Activated naive CD4-positive, alpha-beta T cell treated with anti-CD3 and anti-CD28 coated beads, Interleukin-2, amount 50 U/mL, for 72 hours (primary cell): ENCODE measurements at places on chromosomes 12 and 14.
A peak's percentile ranks its signal among the peaks of the same experiment; 100 is the strongest.

- no peak for DNase-seq
These were observed 456.5 kb upstream of the LMO3 start for GRCh38 chr12:17062267-17063036.

DNA sequence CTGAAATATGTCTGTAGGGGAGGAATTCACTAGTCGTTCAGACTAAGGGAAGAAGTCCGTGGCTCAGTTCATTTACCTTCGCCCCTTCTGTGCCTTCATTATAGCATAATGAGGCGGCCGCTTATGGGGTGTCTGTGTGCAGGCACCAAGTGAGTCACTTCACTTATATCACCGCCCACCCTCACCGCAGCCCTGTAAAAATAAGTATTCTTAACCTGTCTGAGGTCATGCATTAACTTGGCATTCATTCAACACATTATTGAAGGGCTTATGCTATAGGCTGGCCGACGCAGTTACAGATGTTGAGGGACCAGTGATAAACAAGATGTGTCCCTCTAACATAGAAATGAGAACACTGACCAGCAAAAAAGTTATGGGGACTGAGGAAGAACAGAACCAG lies 47.7 kb upstream of the PTCSC3 start:
- DNase-seq: no peak

- no peak for DNase-seq
These were observed 85.1 kb downstream of the ACACB start for GRCh38 chr12:109201496-109201885.

DNA sequence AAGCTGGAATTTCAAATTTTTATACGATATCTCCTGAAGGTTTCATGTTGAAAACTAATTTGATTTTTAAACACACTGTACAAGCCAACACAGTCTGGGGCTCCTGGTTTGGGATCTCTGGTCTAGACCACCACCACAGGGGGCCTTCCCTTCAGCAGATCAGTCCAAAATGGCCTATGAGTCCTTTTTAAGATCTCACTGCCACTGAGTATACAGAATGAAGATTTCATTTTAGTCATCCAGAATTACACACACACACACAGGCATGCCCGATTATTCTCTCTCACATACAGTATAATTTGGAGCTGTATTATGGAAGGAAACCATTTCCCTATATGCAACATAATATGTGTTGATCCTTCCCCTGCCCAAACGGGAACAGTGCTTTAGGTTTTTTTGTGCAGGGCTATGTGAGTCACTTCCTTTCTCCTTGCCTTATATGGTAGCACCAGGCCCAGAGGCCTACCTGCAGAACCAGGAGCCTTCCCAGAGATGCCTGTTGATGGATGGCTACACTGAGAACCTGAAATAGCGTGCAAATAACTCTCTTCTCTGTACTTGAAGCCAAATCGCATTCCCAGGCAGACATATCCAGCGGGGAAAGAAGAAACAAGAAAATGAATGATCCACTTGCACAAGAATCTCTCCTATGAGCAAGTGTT lies 28.1 kb upstream of the WNK1 start:
- no peak for DNase-seq

DNA sequence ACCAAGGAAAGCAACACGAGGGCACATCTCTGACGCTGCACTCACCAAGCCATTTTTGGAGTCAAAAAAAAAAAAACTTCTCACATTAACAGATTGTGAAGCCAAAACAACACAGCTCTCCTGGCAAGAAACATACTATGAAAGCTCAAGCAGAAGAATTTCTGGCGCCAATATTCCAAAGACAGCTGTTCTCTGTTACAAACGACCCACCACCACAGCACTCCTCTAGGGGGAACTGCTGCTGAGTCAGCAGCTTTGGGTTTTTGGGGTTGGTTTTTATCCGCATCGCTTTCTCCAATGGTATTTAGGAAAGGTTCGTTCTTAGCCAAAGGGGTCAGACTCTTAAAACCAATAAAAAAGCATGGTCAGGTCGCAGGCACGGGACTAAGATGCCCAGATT lies 379.4 kb downstream of the RPS29 start:
- no peak for DNase-seq

DNA sequence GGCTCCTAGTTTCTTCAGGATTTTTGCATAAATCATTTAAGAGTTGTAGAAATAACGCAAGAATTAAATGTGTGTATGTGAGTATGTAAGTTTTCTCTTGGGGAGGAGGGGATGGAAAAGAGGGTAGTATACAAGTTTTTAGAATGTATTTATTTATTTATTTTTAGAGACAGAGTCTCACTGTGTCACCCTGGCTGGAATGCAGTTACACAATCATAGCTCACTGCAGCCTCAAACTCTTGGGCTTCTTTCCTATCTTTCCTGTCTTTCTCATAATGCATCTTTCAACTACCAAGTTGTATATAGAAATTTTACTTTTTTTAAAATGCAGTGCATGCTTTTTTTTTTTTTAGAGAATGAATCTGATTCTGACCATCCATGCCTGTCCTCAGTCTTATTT lies 269.0 kb upstream of the GARIN2 start:
- no peak for DNase-seq

DNA sequence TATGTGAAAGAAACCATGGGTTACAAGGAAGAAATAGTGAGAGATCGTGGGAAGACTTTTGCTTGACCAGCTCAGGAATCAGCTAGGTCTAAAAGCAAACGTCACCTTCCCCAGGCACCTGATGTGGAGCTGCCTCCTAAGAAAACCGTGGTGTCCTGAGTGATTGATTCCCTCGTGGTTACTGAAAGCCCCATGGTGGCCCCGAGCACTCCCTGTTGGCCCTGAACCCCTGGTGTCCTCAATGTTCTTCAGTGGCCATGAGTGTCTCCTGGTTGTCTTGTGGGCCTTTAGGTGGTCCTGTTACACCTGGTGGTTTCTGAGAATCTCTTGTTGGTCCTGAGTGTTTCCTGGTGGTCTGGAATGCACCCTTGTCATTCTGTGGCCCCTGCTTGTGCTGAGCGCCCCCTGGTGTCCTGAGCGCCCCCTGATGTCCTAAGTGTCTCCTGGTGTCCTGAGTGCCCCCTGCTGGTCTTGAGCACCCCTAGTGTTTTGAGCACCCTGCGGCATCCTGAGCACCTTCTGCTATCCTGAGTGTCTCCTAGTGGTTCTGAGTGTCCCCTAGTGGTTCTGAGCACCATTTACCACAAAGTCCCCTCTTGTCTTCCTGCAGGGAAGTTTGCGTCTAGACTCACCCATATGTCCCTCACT lies 518.7 kb downstream of the TMEM121 start:
- peak; percentile 89 for DNase-seq

DNA sequence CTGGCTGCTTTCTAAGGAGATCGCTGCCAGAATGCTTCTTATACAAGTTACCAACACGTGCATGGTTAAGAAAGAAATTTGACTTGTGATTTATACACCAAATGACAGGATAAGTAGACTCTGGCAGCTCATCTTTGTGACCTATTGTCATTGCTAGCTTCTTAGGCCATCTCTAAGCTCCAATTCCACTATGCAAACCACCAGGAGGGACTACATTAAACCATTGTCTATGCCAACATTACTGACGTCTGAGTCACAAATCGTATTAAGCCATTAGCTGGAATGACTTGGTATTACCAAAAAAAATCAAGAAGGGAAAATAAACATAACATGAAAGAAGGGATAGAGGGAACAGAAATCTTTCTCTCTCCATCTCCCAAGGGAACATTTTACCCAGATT lies 15.8 kb upstream of the VPS33A start:
- no peak for DNase-seq

GRCh38 chr14:100587086-100587762 lies at the start of gene BEGAIN:
TSS of gene BEGAIN (minus strand) at chr14:100587417. CDS start at chr14:100587290, 127 bp downstream.
- DNase-seq: peak; percentile 40

DNA sequence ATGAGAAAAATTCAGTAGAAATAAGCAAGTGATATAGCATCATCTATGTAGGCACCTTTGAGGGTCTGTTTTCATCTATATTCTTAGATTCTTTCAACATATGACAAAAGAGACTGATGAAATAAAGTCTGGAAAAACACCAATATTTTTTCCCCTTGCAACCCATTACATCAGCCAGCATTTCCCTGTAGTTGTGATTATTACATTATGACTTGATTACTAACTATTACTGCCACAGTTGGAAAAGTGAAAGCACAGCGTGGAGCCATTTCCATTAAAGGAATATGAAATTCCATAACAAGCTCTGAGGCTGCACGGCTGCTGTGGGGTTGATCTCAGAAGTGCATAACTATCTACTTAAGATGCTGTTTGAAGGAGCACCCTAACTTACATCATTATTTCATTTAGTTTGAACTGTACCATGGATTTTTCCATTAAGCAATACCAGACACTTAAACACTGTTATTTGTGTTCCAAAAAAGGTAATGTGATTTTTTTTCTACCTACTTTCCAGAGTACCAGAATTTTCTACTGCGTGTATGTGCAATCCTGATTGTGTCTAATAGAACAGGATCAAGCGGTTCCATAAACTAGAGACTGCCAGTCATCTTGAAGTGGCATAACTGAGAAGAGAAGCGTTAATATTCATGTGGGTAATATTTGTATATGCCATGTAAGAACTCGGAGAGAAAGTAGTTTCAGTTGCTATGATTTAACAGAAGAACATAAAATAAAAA lies 405.5 kb downstream of the MDGA2 start:
- DNase-seq: no peak

DNA sequence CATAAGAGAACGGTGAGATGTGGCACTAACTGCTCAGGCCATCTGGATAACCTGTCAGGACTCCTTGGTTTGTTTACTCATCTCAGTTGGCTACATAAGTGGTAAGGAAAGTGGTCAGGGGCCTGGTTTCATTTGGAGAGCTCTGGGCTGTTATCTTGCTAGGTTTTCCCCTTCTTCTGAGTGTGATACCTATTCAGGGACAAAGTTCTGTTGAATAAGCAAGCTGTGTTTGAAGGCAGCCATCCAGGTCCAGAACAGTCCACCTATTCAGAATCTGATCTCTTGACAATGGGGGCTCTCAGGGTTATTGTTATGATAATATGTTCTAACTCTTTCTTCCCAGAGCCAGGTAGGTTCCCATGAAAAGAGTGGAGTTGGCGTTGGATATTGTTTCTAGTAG lies 194.9 kb downstream of the PAH start:
- no peak for DNase-seq

GRCh38 chr14:61116369-61116768 lies 135.3 kb downstream of the SLC38A6 start:
- no peak for DNase-seq

- DNase-seq: no peak
These were observed 4.5 kb downstream of the UBC start for GRCh38 chr12:124909831-124910560.

DNA sequence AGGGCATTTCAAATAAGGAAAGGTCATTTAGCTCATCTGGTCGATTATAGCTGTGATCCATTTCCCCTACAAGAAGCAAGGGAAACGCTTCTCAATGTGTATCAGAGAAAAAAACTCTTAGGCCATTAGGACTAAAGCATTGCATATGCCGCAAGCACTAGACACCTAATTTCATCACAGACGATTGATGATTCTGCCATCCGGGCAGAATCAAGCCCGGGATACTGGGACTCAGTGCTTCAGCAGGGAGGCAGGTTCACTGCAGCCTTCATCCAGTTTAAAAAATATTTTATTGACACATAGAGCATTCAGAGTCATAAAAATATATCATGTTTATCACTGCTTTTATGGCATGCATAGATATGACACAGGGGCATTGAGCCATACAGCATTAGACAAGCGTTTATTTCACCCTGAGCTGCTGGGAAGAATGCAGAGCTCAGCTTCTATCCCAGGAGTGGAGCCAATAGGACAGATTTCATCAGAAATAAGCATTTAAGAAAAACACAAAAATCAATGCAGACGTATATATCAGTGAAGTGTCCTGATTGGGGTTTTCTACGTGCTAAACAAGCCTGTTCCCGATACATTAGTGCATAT lies 806.9 kb downstream of the GALC start:
- DNase-seq: no peak

DNA sequence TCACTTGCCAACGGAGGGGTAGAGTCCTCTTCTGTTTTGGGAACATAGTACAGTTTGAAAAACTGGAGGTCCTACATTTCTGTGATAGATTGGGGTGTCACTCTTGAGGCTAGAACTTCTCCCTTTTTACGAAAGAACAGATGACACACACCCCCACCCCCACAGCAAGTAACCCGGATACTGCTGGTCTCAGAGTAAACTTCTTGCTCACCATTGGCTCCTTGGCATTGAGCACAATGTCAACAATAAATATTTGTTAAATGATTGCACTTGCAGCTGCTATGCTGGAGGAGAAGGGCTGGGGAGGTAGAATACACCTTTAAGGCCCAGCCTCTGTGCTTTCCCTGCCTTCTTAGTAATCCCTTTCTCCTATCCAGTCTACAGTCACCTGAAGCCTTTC lies 149.8 kb downstream of the TGFB3 start:
- DNase-seq: no peak
